ENCODE measurements at places on chromosomes 7 and 10.
A peak's percentile ranks its signal among the peaks of the same experiment; 100 is the strongest.

DNA sequence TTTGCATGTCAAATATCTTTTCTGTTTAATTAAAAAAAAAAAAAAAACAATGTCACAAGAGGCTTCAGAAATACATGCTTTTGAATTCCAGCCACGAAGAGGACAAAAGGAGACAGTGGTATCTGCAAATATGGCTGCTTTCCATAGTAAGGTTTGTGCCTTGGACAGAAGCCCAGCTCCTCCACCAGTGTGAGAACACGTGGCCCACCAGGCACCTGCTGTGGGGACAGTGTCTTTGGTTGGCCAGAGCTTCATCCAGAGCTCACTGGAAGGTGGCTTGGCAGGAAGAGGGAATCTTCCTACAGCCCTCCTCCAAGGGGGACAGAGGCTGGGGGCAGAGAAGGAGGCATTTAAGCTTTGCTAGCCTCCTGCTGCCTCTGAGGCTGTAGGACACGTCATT lies 144.6 kb downstream of the GLCCI1 start:
- no peak for DNase-seq

GRCh38 chr7:56605146-56605545 lies 488.9 kb upstream of the NUPR2 start:
- DNase-seq: no peak

GRCh38 chr10:81040940-81041339 lies 503.2 kb downstream of the SH2D4B start:
- no peak for DNase-seq

- no peak for DNase-seq
Observed at GRCh38 chr7:18040196-18040595, 12.6 kb upstream of the PRPS1L1 start.

- no peak for DNase-seq
Observed at GRCh38 chr7:124996778-124997177, 67.2 kb upstream of the POT1 start.

GRCh38 chr7:68038621-68039314 lies 1042.1 kb downstream of the TYW1 start:
- DNase-seq: peak; percentile 1

DNA sequence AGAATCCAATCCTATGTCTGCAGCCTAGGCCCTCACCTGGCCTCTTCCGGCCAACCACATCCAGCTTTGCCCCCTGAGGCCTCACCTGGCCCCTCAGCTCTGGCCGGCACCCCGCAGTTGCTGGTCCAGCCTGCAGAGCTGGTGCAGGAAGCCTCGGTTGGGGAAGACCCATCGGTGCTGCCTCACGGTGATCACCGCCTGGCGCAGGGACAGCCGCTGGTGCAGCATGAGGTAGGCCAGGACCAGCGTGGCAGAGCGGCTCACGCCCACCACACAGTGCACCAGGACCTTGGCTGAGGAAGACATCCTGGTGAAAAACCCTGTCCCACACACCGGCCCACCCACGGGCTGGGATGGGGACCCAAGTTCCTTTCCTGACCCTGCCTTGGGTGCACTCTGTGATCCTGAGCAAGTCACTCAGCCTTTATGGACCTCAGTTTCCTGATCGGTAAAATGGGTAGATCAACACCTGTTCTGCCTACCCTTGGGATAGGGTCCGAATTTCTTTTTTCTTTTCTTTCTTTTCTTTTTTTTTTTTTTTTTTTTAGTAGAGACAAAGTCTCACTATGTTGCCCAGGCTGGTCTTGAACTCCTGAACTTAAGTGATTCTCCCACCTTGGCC lies 5.8 kb upstream of the SAMD8 start:
- DNase-seq: no peak

DNA sequence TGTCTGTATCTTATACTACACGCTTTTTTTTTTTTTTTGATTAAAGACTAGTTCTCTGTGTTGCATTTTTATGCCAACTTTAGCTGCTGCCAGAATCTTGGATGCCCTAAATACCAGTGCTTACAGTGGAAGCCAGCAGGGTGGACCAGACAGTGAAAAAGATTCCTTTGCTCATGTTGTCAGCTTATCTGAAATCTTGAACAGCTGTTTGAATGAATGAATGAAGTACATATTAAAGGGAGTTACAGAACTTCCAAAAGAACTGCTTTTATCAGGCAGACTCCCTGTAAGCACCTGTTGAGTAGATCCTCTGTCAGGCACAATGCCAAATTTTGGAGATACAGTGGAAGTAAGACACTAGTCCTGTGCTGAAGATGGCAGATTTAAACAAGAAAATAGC lies 184.9 kb downstream of the PPP1R9A start:
- DNase-seq: no peak

DNA sequence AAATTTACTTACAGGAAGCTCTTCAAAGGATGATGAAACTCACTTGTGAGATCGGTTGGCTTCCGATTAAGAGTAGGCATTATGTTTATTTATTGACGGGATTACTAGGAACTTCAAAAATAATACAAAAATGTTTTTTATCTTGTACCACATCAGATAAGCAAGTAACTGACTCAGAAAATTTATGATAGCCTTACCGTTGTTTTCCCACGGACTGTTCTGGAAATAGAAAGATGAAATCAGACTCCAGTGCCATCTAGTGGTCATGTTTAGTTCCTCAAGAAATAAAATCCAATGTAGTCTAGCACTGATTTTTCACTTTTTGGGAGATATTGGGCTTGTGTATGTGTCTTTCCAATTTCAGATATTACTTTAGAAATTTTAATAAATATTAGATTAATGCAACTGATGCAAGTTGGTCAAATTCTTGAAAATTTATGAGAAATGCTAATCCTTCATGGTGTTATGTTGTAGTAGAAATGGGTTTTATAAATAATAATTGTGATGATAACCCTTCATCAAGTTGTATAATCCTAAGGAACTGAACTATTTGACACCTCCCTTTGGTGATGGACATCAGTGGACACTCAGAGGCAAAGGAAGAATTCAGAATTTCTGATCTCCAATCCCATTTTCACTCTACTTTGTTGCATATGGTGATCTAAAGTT lies 168.8 kb downstream of the TMEM26 start:
- no peak for DNase-seq

DNA sequence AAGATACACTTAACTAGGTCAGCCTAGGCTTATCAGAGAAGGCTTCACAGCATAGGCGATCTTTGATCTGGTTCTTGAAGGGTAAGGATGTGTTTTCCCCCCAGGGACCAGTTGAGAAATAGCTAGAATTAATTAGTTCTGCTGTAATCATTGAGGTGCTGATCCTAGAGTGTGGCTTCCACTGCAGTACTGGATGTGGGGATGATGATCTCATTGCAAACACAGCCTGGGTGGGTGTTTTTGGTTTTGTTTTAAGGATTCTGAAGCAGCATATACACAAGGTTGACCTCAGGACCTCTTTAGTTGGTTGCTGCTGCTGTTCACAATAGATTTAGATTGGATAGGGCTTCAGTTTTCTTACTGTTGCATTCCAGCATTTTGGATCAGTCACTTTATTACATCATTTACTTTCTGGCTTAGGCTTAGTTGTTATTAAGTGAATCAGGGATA lies 159.7 kb downstream of the AUTS2 start:
- DNase-seq: no peak

- no peak for DNase-seq
Observed at GRCh38 chr7:117272017-117272759, 50.7 kb downstream of the WNT2 start.

- DNase-seq: no peak
Observed at GRCh38 chr7:107693396-107693795, 32.8 kb downstream of the SLC26A4 start.

- DNase-seq: peak; percentile 70
Observed at GRCh38 chr10:77513781-77514331, 123.8 kb downstream of the KCNMA1 start.

DNA sequence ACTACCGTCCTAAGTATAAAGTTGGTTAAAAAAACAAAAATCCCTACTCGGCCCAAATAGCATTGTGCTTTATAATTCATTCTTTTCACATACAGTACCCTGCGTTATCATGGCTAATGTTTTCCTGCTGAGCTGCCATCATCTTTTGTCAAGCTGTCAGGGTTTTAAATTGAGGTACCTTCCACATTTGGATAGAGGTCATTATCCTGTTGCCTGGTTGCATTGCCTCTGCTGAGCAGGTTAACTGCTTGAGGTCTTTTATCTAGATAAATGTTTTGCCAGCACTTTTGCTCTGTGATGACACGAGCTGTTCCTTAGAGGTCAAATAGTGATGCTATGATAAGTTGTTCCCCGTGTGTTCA lies 94.4 kb upstream of the FZD1 start:
- DNase-seq: no peak

- DNase-seq: no peak
Observed at GRCh38 chr10:113820507-113820906, 33.4 kb downstream of the DCLRE1A start.

DNA sequence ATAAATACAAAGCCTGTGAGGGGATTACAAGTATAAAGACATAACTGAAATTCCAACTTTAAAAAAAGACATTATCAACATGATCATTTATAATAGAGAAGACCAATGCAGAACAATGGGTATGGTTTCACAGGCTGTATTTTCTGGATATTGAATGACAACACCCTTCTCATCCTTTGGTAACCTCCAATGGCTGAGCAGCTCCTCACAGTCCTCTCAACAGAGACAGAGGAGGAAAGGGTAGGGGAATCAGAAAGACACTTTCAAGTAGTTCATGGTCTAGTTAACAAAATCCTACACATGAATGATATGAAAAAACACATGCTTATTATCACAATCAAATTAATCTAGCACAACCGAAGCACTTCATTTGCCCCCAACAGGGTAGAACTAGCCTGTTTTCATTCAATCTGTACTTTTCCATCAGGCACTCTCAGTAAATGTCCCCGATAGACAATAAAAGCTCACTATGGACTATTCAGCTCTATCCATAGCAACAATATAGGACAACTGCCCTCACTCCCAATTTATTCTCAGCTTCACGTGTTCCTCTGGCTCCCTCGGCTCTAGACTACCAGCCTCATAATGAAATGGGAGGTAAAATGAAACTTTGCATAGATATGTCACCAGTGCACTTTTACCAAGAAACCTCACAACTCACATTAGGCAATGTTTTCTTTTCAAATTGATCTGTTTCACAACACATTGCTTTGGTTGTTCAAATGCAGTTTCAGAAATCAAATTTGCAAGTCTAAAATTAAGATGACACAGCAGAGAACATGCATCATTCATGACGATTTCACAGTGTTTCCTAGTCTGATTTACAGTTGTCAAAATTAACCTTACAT lies 211.4 kb downstream of the THSD7A start:
- no peak for DNase-seq

DNA sequence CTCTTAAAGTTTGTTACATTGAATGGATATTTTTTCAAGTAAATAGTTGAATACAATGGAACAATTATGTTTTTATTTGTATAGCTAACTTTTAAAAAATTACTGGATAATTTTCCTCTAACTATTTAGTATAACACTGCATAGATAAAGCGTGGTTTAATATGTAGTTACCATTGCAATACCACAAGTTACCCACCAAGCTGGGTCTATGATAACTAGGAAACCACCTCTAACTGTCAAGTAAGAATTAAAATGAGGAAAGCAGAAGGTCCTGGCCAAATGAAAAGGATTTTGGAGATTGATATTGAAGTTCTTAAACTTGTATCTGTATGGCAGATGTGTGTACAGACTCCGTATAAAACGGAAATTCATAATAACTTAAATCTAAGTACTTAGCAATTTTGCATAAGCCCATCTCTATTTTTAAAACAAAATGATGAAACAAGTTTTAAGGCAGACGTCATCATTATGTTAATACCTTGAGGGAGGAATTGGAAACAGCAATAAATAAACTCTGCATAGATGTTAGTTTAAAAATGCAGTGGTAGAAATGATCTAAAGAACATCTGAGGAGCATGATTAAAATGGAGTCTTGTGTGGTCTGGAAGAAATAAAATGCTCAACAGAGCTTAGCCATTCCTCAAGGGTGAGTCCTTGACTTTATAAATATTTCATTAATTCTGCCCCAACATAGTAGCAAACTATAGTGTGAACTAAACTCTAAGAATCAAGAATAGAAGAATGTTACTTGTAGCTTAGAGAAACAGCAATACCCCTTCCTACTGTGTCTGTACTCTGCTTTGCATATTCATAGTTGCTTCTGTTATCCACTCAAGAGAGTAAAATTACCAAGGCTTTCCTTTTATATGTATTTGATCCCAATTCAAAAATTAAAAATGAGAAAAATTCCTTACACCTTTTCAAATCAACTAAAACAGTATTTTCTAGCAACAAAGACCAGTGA lies 206.4 kb upstream of the FERD3L start:
- DNase-seq: no peak

DNA sequence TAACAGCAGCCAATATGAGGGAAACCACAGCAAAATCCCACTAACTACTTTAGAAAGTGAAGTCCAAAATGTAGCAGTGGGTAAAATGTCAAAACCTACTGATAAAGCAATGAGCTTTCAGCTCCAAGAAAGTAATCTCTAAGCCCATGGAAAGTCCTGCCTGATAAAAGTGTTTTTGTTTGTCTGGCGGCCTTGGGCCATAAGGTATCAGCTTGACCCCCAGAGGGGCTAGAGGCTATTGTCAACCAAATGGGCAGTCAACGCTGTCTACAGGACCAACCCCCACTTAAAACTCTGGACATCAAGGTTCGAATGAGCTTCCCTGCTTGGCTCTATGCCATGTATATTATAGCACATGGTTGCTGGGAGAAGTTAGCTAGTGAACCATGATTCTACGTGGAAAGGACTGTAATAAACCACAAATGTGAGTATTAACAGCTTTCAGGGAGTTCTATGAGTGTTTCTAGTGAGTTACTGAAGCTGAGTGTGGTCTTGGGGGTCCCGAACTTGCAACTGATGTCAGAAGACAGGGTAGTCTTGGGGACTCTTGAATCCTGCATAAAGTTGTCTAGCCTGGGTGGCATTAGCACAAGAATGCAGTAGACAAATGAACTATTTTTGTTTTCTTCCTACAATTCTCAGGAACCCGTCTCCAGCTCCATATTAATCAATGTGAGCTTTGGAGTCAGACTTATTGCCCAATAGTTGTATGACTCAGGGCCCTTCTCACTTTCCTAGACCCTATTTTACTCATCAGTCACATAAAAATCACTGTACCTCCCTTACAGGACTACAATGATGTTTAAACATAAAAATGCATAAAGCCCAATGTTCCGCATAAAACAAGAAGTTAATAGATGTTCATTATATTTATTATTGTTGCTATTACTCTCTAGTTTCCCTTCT lies 164.9 kb downstream of the DGKI start:
- DNase-seq: peak; percentile 89

- DNase-seq: no peak
Observed at GRCh38 chr7:155835446-155836215, 23.4 kb upstream of the SHH start.

DNA sequence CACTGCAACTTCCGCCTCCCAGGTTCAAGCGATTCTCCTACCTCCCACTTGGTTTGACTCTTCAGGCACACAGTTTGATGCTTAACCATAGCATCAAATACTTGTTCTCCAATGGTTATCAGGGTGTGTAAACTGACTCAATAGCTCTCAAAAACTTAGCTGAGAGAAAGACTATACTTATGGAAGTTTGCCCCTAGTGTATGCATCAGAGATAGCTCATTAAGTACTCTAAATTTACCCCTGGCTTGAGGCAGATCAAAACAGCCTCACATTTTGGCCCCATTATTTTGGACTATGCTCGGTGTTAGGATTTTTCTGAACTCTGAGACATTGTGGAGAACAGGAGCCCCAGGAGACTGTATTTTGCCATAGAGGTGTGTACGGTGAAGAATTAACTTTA lies 40.8 kb upstream of the SLC35B4 start:
- no peak for DNase-seq
